ENCODE measurements at places on chromosomes 4 and X. TPM values are rescaled to one million over a fixed set of nuclear protein-coding genes. Genes with fewer than 3 reads are reported as not detected.
A peak's percentile ranks its signal among the peaks of the same experiment; 100 is the strongest.

- DNase-seq: no peak
Measured at GRCh38 chrX:23752740-23753415, 9.8 kb upstream of the ACOT9 start.

DNA sequence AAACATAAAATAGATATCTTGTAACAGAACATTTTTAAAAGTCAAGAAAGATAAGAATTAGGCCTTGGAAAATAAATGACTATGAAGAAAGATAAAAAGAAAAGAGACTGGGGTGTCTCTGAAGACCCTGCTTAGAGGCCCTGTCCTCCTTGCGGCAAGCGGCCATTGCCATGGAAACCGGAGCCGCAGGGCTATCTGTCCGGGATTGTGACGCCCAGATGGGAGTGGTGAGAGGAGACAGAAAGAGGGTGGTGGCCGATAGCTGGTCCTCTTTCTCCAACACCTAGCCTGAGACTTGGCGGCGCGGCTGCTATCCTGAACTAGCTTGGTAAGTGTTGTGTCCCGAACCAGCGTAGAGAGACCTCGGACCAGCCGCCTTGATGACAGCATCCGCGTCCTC, at the start of gene DUSP21:
TSS of gene DUSP21 (plus strand) at position 269 of the 400 bp plus-strand sequence. CDS start at position 381, 112 bp downstream.
- DNase-seq: no peak

DNA sequence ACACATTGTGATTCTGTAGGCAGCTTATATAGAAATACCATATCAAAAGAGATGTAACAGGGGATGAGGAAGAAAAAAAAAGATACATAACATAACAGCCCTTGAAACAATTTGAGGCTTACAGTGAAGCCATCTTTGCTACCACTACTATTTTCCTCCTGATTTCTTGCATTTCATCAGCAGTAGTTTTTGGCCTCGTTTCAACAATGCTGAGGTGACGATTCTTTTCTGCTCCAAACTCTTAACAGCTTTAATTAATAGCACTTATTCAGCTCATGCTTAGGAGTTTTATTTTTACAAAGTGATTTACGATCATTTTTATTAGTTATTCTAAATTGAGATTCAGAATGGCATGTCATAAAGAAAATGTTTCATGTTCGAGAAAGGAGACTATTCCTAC, 163.2 kb downstream of the DCK start:
- no peak for DNase-seq

GRCh38 chr4:100657187-100657586, 139.4 kb upstream of the EMCN start:
- no peak for DNase-seq

GRCh38 chr4:172662113-172662512, 506.5 kb upstream of the GALNT7 start:
- no peak for DNase-seq

DNA sequence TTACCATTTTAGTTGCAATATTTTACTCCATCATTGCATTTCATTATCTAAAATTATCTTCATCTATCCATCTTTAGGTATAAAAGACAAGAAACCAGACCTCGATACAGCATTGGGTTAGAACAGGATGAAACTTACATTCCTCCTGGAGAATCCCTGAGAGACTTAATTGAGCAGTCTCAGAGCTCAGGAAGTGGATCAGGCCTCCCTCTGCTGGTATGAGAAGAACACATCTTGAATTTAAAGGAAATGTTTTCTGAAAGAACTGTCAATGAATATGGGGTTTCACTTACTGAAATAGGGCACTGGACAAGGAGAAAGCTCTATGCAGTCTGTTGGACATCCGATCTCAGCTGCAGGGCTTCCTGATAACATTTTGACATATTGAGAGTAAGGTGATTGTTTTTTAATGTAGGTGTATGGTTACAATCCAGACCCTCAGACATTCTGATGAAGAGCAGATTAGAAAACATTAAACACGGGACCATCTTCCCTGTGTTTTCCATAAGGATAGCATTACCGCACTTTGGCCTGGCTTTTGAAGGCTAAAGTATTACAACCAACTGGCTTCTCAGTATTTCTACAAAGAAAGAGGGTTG, 367.2 kb downstream of the BMPR1B start:
- peak; percentile 31 for DNase-seq

GRCh38 chr4:78308517-78308916, 243.1 kb upstream of the ANXA3 start:
- DNase-seq: no peak

DNA sequence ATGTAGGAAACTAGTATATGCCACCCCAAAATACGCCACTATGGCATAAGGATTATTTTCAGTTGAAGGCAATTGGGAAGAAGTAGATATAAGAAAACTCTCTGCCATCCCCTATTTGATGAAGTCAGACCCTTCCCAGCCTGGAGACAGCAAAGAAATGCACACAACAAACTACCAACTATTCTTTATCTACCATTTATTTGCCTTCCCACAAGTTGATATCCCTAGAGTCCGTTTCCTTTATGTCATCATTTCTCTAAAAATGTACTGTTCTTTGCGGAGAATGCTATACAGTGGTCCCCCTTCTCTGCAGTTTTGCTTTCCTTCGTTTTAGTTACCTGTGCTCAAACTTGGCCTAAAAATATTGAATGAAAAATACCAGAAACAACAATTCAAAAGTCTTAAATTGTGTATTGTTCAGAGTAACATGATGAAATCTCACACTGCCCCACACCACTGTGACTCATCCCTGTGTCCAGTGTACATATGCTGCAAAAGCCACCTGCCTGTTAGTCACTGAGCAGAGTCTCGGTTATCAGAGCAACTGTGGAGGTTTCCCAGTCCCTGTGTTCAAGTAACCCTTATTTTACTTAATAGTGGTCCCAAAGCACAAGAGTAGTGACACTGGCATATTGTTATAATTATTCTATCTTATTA, 152.3 kb downstream of the WDFY3 start:
- no peak for DNase-seq

DNA sequence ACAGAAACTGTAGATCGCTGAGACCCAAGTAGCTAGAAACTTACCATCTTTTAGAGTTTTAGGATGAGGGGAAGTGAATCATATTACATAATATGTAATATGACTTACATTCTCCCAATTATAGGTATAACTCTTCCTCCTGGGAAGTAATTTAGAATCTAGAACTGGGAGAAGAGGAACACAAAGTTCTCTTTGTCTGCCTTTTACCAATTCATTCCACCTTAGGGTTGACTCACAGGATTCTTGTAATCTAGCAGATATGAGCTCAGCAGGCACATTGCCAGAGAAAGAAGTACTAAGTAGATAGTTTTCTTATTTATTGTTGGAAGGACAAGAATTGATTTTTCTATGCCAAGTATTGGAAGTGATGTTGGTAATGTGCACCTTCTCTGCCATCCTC, 58.0 kb upstream of the CCSER1 start:
- no peak for DNase-seq

DNA sequence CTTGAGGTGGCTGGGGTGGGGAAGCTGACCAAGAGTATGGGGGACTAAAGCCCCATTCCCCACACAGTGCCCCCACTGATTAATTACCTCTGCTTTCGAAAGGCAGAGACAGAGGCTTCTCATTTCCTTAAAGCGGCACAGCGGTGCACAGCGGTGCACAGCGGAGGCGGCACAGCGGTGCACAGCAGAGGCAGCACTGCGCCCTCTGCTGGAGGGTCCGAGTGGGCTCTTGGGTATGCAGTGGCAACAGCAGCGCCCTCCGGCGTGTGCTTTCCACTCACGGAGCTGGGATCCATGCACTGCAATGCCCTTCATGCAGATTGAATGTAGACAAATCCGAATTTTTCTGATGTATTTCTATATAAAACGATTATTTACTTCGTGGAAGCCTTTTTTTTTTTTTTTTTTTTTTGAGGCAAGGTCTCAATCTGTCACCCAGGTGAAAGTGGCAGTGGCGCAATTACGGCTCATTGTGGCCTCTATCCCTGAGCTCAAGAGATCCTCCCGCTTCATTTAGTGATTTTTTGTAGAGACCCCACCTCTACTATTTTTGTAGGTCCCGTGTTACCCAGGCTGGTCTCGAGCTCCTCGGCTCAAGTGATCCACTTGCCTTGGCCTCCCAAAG, 19.7 kb upstream of the PRPS2 start:
- no peak for DNase-seq

DNA sequence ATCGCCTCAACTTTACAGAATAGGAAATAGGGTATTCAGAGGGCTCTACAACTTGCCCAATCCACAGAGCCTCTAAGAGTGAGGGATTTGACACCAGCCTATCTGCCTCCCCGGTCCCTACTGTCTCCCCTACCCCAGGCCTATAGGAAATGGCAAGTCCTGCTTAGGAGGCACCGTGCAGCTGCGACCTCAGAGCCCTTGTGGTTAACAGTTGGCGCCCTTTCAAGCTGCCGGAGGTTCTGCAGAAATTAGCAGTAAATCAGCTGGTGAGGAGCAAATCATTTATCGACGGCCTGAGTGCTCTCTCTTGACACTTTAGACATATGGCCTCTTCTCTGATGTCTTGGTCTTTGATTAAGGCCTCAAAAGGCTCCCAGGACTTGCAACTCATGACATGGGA, 96.9 kb downstream of the CLNK start:
- no peak for DNase-seq

DNA sequence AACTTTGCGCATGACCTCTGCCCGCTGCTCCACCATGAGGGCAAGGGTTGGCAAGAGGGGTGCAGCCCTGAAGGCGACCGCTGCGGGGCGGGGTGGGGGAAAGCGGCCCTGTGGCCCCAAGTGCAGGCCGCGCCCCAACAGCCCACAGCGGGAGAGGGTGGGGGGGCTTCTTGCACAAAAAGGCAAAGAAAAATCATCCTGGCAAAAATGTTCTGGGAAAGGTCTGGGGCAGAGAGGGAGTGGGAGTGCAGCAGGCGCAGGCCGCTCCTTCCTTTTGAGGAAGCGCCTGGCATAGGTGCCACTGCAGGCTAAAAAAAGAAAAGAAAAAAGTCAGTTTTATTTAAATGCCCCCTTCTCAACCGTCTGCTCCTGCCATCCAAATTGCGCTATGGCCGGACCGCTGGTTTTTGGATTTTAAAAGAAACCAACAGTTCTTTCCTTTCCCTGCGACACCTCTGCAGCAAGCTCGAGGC, 1.4 kb downstream of the ARX start:
- DNase-seq: no peak

- DNase-seq: no peak
Measured at GRCh38 chrX:12984603-12985319, 9.9 kb downstream of the TMSB4X start.

- no peak for DNase-seq
Measured at GRCh38 chr4:40976343-40976742, 226.6 kb downstream of the NSUN7 start.

GRCh38 chrX:122055460-122055859, 1008.0 kb downstream of the GLUD2 start:
- no peak for DNase-seq

DNA sequence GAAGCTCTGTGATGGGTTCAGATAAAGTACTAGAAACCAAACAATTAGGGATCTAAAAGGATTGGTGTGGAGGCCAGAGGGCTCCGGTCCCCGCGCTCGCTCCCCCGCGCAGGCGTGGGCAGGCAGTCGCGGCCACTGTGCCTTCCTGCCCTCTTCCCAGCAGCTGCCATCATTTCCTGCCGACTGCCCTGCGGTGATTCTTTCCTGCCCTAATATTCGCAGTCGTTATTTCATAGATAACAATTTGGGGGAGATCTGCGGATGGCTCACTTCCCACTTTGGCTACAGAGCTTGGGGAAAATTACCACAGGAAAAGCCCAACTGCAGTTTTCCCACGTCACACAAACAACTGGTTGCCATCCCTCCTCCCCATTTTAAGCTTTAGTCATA, 2.2 kb downstream of the GRIA2 start:
- no peak for DNase-seq

DNA sequence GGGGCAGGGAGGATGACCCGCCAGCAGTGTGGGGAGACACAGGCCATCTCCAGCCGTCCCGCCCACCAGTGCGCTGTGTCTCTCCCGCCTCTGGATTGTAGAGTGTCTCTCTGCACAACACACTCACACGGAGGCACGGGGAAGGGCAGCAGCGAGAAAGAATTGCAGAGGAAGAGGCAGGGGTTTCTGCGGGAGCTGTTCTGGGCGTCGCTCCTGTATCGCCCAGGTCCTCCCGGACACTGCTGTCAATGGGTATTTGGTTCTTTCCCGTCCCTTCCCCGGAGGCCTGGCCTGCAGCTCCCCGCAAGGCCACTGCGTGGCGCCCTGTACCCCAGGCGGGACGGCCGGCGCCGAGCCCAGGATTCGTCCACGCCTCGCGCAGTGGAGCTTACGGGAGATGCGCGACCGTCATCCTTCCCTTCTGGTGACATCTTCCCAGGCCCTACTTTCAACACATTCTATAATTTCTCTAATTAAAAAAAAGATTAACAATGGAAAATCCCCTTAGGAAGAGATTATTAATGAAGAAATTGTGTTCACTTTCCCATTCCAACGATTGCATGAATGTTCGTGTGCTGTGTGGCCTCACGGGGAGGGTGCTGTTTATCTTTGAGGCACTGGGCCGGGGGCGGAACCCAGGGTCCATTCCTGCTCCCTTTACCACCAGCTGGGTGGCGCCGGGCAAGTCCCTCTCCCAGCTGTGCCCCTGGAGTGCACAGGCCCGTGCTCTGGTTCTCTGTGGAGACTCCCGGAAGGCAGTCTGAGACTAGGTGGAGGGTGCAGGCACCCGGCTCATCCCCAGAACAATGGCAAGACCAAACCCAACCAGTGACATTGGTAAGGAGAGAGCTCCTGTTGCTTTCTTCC, 95.7 kb downstream of the CPZ start:
- DNase-seq: no peak

The COL4A6 gene
- 65.8 TPM for polyA plus RNA-seq

The FIP1L1 gene
- 38.9 TPM for polyA plus RNA-seq

The PPP1R2C gene
- polyA plus RNA-seq: not detected

The SLC34A2 gene
- polyA plus RNA-seq: not detected

The ADRA2C gene
- polyA plus RNA-seq: 5.8 TPM

The IGSF1 gene
- 0.24 TPM for polyA plus RNA-seq

The GC gene
- 1.5 TPM for polyA plus RNA-seq

The SOX3 gene
- not detected for polyA plus RNA-seq

The HPSE gene
- polyA plus RNA-seq: 1.2 TPM
